Colonic mucosa (tissue), 4 donors: ENCODE measurements at places on chromosomes 4 and X. TPM values are rescaled to one million over a fixed set of nuclear protein-coding genes. Genes with fewer than 3 reads are reported as not detected.

- DNase-seq: no peak
- H3K4me1 ChIP-seq: no peaks in the 10 kb centered on the region
- H3K4me3 ChIP-seq: no peak overlapping the region
- H3K27me3 ChIP-seq: no peaks in the 10 kb centered on the region
These were observed 51.9 kb downstream of the CPZ start for GRCh38 chr4:8644461-8644891.

- no peaks in the 10 kb centered on the region for H3K36me3 ChIP-seq
- H3K27me3 ChIP-seq: no peaks in the 10 kb centered on the region
- no peak overlapping the region for H3K4me3 ChIP-seq
- H3K4me1 ChIP-seq: peaks cover 6% of the 10 kb centered on the region
- no peak overlapping the region for H3K27ac ChIP-seq
These were observed 23.2 kb downstream of the APOO start for GRCh38 chrX:23884427-23885024.

Gene FAM47A
- total RNA-seq: not detected

- H3K36me3 ChIP-seq: no peaks in the 10 kb centered on the region
- peak; percentile 57 for DNase-seq
- no peak overlapping the region for H3K4me3 ChIP-seq
- H3K27me3 ChIP-seq: no peaks in the 10 kb centered on the region
- H3K27ac ChIP-seq: peak overlapping the region; percentile 27
These were observed 4.5 kb downstream of the G6PD start for GRCh38 chrX:154541896-154542722.

- H3K4me3 ChIP-seq: no peak overlapping the region
- no peak for DNase-seq
- H3K27ac ChIP-seq: no peak overlapping the region
- no peaks in the 10 kb centered on the region for H3K27me3 ChIP-seq
These were observed 86.2 kb downstream of the PHEX start for GRCh38 chrX:22118161-22118830.

Gene MTNR1A
- 3.9 TPM for total RNA-seq

DNA sequence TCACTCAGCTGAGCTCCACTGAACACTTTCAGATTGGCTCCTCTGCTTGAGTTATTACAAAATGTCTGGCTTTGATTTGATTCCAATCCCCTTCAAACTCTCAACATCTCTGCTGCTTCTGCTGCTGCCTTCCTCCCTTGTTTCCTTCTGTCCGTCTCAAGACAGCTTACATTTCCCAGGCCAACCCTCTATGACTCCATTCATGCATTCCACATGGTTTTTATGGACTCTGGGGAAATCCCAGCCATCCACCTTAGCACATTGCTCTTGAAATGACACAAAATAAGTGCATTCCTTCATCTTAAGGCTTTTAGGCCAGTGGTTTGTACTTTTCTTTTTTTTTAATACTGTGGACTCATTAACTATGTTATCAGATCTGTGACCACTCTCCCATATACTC is 68.5 kb upstream of the TMEM164 start:
- H3K36me3 ChIP-seq: no peaks in the 10 kb centered on the region
- DNase-seq: no peak
- no peak overlapping the region for H3K27ac ChIP-seq
- peaks cover 6% of the 10 kb centered on the region for H3K27me3 ChIP-seq
- no peak overlapping the region for H3K4me3 ChIP-seq
- no peaks in the 10 kb centered on the region for H3K4me1 ChIP-seq

- no peak overlapping the region for H3K4me3 ChIP-seq
- no peak for DNase-seq
- no peaks in the 10 kb centered on the region for H3K36me3 ChIP-seq
- no peaks in the 10 kb centered on the region for H3K27me3 ChIP-seq
These were observed 85.3 kb downstream of the ABLIM2 start for GRCh38 chr4:8073206-8073863.

DNA sequence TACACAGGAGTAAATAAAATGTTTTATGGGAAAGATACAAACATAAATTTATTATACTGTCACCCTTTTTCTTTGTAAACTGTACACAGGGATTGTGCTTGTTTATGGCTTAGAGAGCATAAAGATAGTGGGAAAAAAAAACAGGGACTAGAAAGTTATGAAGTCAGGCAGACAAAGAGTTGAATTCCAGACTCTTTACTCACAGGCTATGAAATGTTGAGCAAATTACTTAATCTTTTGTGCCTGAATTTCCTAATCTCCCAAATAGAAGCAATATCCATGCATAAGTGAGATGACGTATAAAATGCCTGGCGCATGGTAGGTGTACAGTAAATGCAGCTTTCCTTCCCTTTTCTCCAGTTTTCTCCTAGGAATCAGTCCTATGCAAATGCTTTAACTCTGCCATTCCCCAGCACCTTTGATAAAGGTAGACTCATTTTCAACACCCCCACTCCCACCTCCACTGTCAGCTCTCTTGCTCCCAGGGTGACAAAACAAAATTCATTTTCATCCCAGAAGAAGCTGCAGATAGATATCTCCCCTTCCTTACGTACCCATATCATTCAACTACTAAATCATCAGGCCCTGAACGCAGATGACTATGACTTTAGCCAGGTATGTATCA is 44.5 kb upstream of the BTC start:
- H3K4me3 ChIP-seq: no peak overlapping the region
- no peaks in the 10 kb centered on the region for H3K36me3 ChIP-seq
- H3K4me1 ChIP-seq: no peaks in the 10 kb centered on the region
- H3K27ac ChIP-seq: no peak overlapping the region

GRCh38 chr4:183411291-183411861 is 33.1 kb upstream of the CDKN2AIP start:
- no peak overlapping the region for H3K27ac ChIP-seq
- DNase-seq: no peak
- no peaks in the 10 kb centered on the region for H3K36me3 ChIP-seq
- H3K27me3 ChIP-seq: no peaks in the 10 kb centered on the region

Gene FMR1
- 45.0 TPM for total RNA-seq
